NCI-H2227 treated with DMSO at 0.1 percent for 48 hours (cell line): ENCODE measurements at places on chromosomes 4 and X.

GRCh38 chrX:11349661-11350337, 56.6 kb downstream of the AMELX start:
- no peak for DNase-seq

GRCh38 chr4:144582105-144582850, 63.7 kb upstream of the HHIP start:
- no peak for DNase-seq

DNA sequence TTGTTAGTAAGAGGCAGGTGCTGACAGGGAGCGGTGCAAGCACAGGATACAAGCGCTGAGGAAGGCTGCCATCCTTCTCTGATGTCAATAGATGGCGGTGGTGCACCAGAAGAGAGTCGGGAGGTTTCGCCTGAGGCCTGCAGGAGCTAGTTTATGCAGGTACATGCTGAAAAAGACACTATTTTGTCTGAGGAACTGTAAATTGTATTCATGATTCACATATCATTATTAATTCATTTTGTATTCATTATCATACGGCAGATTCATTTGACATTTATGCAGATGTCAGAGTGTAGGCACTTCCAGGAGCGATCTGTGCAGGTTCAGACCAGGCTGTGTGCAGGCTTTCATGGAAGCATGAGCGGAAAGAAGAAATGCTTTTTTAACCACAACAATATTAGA, 824.0 kb downstream of the STIM2 start:
- no peak for DNase-seq

- DNase-seq, result no peak
Observed at GRCh38 chr4:134200811-134201215, 776 bp downstream of the PABPC4L start.

- no peak for DNase-seq
Observed at GRCh38 chr4:67581208-67581857, 22.8 kb downstream of the STAP1 start.

GRCh38 chrX:101430457-101431078, 22.5 kb downstream of the HNRNPH2 start:
- no peak for DNase-seq

GRCh38 chr4:120821977-120822376, 100.5 kb downstream of the PRDM5 start:
- no peak for DNase-seq

DNA sequence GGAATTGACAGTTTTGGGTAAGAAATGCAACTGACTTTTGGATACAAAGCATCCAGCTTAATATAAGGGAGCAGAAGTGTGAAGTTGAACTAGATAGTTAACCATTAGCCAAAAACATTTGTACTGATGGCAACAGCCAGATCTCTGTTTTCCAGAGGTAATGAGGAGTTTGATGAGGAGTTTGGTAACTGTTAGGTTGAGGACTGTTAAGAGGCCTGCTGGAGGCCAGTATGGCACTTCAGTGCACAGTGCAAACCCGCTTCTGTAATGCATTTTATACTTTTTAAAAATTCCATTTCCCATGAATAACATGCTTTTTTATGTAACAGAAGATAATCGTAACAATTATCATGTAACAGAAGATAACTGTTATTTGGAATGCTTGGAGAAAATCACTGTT, 30.0 kb downstream of the CDKL5 start:
- DNase-seq, result no peak

GRCh38 chr4:115562506-115562905, 449.1 kb upstream of the NDST4 start:
- no peak for DNase-seq

GRCh38 chr4:35247047-35247446, 997.3 kb downstream of the ARAP2 start:
- no peak for DNase-seq

DNA sequence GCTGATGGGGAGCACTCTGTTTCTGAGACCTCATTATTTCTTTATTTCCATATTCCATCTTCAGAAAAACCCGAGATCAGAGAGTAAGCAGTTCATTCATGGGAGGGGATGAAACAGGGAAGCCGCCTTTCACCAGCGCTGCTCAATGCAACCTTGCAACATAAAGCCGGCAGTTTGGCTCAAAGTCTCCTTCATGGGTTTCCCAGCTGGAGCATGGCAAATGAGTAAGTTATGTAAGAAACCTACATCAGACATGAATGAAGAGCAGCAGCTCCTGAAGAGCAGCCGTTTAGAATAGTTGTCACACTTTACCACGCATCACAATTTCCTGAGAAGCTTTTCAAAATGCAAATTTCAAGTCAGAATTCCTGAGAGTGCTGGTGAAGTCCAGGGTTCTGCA, 578.8 kb downstream of the FSTL5 start:
- no peak for DNase-seq

DNA sequence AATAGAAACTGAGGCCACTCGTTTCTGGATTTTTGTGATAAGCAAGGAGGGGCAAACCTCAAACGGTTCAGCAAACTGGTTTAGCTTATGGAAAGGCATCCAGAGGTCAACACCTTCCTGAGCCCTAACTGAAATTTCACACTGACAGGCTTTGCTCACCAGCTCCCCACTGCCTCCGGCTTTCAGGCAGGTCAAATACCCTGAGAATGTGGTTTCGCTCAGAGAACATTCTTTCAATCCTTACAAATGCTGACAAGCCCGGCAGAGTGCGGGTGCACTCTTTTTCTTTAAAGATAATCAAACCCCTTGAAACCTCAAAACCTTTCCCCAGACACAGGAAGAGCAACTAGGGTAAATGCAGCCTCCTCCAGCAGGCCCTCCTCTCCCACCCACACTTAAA, 41.5 kb downstream of the CD40LG start:
- no peak for DNase-seq

GRCh38 chr4:41530741-41531140, 7.2 kb upstream of the LIMCH1 start:
- no peak for DNase-seq

DNA sequence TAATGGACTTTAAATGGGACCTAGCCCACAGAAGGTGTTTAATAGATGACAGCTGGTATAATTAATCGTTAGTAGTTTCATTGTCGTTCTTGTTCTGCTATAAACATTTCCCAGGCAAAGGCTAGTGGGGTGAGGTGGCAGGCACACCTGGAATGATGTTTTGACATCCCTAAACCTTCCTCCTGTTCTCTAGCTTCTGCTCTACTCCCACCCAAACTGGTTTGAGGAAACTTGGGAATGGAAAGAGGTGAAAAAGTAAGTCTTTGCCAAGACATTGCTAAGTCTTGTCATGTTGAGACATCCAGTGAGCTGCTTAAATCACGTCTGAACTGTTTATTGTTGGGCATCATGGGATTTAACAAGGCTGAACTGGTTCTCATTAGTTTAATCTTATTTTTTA, 37.5 kb downstream of the CHRNA9 start:
- no peak for DNase-seq

DNA sequence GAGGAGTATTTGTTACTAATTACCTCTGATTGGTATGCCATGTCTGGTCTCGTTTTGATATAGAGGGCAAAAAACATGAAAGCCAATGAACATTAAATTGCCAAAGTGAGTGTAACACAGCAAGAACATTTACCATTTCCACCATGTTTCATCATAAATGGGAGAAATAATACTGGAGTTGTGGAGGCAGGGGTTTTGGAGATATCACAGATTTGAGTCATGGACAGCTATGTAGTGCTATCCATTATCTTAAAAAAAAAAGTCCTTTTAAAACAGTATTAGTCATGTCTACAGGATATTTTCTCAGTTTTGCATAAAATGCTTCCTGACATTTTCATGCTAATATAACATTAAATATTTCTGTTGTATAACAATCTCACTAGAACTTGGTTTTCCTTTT, 301.2 kb downstream of the IL1RAPL1 start:
- no peak for DNase-seq

DNA sequence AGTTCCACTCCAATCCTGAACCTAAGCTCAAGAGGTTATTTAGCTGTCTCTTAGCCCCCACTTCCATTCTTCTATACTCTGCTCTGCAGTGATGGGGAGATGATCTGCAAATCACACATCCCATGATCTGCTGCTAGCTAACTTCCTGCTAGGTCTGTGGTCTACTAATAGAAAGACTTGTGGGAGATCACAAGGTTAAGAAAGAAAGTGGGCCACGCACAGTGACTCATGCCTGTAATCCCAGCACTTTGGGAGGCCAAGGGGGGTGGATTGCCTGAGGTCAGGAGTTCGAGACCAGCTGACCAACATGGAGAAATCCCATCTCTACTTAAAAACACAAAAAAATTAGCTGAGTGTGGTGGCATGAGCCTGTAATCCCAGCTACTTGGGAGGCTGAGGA, 471.1 kb upstream of the NWD2 start:
- no peak for DNase-seq

GRCh38 chr4:83217721-83218522, 66.7 kb downstream of the COQ2 start:
- DNase-seq, result no peak
